ENCODE measurements at places on chromosomes 4 and X. TPM values are rescaled to one million over a fixed set of nuclear protein-coding genes. Genes with fewer than 3 reads are reported as not detected.

The CXCL1 gene
- not detected for total RNA-seq

The PASD1 gene
- total RNA-seq, result 65.8 TPM

The PNCK gene
- not detected for total RNA-seq

The GABRE gene
- 3.7 TPM for total RNA-seq

The ABLIM2 gene
- total RNA-seq, result not detected

The TMPRSS11D gene
- not detected for total RNA-seq

The TMEM35A gene
- total RNA-seq, result not detected

The TMPRSS11B gene
- not detected for total RNA-seq

The ATP2B3 gene
- 0.03 TPM for total RNA-seq

- no peak for DNase-seq
These were observed 136.5 kb upstream of the AADAT start for GRCh38 chr4:170226288-170226687.

- DNase-seq, result no peak
These were observed 42.4 kb downstream of the FNIP2 start for GRCh38 chr4:158811216-158811540.

GRCh38 chrX:132984058-132984650, 25.7 kb upstream of the HS6ST2 start:
- no peak for DNase-seq

DNA sequence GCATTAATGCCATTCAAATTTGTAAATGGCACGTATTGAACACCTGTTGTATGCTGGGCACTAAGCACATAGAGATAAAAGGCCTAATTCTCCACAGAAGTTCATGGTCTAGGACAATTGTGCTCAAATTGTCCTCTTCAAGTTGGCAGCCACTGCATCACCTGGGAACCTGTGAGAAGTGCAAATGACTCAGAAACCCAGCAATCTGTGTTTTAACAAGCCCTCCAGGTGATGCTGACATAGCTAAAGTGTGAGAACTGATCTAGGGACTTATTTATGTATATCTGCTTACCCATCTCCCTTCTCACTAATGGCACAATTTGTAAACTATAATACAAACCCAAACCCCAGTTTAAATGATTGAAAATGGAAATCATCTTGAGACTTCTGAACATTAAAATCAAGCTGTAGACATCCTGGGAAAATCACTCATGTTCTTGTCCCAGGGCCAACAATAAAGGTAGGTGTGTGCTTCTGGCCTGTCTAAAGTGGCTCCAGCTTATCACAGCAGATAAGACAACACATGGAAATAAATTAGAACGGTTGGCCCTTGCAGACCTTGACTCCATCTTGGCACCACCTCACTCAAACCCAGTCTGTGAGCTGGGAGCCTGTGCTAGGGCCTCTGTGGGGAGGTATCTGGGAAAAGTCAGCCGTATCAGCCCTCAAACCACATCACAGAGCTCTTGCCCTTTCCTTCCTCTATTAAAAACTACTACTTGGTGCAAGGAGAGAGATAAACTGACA, 46.8 kb downstream of the UCHL1 start:
- DNase-seq, result no peak

DNA sequence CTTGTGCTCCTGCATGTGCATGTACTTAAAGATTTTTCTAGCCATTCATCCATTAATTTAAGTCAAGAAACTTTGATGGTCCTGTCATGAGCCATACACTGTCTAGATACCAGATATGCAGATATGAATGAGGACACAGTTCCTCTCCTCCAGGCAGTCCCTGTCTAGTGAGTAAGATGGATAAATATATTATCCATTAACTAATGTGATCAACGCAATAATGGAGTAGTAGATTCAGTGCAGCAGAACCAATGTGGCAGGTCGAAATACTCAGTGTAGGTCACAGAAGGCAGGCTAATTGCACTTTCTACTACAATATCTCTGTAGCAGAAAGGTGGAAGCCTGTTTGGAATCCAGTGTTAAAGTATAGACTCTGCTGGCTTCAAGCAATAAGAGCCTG, 112.5 kb downstream of the PCDH7 start:
- no peak for DNase-seq

- no peak for DNase-seq
These were observed 120.4 kb upstream of the STS start for GRCh38 chrX:7027071-7027470.

- no peak for DNase-seq
These were observed 544.0 kb upstream of the AGA start for GRCh38 chr4:177986236-177986635.

DNA sequence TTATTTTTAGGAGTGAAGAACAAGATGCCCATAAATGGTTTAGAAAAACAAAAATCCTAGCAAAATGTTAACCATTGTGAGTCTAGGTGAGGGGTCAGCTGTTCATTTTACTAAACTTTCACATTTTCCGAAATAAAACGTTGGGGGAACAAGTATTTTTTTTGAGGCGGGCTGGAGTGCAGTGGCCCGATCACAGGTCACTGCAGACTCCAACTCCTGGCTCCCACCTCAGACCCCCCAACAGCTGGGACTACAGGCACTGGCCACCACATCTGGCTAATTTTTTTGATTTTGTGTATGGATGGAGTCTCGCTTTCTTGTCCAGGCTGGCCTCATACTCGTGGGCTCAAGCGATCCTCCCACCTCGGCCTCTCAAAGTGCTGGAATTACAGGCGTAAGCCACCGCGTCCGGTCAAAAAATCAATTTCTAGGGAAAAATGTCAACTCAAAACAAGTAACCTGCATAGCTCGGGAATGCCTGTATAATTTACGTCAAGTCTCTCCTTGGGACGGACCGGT, 742 bp upstream of the TAF1 start:
- DNase-seq, result no peak

DNA sequence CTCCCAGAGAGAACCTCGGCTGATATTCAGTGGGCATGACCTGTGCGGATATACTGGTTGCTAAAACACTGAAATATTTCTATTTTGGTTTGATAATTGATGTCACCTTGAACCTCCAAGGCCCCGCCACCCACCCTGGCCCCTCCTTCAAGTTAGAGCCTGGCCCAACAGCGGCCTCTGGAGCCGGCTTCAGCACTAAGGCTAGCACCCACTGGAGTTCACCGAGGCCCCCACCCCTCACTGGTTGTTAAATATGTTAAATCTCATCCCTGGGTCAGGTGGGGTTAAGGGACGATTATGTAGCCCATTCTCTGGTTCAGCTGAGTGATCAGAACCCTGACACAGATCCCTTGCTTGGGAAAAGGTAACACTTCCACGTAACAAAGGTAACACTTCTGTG, 24.3 kb downstream of the SEL1L3 start:
- no peak for DNase-seq

GRCh38 chrX:32137525-32137924, 1065.7 kb upstream of the FTHL17 start:
- no peak for DNase-seq

GRCh38 chrX:35276115-35276514, 333.5 kb downstream of the FAM47B start:
- DNase-seq, result no peak

DNA sequence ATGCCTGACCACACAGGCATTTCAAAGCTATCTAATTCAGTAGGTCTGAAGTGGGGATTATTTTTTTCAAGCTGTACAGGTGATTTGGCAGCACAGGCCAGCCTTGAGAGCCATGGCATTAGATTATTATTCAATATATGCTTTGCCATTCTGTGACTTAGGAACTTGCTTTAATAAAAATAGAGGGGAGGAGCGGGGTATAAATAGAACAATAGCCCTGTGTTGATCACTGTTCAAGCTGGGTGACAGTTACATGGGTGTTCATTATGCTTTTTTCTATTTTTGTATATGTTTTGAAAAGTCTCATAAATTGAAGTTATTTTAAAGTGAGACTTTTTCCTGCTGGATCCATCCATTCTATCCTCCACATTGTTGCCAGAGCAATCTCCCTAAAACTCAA, 20.3 kb downstream of the HUWE1 start:
- DNase-seq, result no peak

DNA sequence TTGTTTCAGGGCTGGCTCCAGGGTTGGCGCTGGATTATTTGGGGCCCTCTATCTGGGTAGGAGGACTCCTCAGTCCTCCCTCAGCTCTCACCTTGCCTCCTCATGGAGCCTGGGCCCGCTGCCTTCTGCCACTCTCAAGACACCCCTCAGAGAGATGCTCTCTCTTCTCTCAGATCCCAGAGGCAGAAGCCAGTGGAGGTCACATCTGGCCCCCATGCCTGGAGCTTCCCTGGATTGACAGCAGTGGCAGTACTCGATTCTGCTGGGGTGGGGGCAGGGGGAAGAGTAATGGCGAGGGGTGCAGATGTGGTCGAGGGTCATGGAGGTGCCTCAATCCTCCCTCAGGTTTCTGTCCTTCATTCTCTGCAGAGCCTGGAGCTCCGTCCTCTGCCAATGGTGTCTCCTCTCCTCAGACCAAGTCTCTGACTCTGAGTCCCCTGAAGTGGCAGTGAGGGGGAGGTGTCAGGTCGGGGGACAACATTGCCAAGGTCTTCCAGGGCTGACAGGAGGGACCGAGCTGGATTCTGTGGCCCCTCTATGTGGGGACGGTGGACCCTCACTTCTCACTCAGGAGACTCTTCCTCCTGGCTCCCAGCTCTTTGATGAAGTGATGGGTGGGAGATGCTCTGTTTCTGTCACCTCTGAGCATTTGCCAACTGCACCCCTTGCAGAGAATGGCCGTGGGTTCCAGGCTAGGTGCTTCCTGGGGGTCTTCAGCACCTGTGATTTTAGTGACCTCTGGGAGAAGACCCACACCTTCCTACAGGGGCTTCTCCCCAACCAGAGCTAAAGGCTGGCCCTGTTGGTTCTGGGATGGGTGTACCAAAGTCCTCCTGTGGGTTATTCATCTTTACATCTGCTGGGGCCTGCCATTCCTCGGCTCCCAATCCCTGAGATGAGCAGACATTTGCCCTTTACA, 10.9 kb upstream of the HSFX1 start:
- no peak for DNase-seq

DNA sequence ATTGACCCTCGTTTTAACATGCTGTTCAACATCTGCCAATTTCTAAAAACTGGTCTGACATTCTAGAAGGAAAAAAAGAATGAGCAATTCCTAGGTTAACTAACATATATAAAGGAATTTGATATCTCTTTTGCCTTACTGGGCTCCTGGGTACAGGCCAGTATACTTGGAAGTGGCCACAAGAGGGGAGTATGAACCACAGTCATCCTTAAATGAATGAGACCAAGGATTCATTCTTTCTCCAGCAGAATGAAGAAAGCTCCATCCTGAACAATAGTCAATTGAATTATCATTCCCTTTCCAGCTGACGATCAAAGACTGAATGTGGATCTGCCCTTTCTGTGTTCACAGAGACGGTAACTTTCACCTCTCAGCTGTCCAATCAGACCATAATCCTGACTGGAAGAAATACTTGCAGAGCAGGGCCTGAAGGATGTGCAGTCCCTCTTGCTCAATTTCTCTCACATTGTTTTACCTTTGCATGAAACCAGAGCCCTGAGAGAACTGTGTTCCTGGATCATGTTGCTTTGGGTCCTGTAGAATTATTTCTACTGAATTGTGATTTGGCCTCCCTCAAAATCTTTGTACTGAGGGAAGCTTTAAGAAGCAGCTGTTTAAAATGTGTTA, 14.8 kb upstream of the SPARCL1 start:
- peak; percentile 56 for DNase-seq

- no peak for DNase-seq
These were observed 125.7 kb upstream of the ACSL4 start for GRCh38 chrX:109858602-109859341.

DNA sequence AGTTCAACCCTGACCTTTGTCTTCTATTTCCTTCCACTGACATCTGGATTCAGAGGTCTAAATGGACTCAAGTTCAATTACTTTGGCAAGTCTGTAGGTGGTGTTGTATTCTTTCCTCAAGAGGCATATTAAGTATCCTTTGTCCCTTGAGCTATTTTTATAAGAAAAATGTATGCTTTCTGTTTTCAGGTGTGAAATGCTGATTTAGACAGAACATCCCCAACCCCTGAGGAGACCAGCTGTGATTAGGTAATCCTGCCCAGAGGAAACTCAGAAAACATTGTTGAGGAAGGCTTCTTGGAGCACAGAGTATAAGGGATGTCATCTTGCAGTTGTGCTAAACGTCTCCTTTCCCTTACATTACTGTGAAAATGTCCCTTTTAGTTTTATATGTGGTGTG, 46.6 kb upstream of the EGFL6 start:
- no peak for DNase-seq

DNA sequence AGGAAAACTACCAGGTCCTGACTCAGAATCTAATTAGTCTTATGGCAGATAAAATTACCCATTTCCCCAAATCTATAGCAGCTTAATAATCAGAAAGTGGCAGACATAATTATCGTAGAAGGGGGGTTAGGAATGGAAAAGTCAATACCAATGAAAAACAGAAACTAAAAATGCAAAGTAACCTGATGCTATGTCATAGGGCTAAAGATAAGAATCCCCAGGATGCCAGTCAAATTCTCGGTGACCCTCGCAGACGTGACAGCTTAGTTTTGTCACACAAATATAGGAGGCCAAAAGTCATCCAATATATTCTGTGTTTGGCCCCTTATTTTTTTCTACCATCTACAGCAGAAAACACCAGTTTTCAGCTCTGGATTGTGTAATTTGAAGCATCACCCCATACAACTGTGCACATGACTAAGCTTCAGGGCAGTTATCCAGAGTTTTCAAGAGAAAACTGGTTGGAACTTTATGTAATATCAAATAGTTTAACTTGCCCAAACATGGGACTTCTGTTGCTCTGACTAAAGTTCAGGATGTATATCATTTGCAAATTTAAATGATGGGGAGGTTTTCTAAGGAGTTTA, 30.9 kb downstream of the RASSF6 start:
- peak; percentile 35 for DNase-seq

- DNase-seq, result no peak
These were observed 173.8 kb downstream of the NSUN7 start for GRCh38 chr4:40923316-40924095.

DNA sequence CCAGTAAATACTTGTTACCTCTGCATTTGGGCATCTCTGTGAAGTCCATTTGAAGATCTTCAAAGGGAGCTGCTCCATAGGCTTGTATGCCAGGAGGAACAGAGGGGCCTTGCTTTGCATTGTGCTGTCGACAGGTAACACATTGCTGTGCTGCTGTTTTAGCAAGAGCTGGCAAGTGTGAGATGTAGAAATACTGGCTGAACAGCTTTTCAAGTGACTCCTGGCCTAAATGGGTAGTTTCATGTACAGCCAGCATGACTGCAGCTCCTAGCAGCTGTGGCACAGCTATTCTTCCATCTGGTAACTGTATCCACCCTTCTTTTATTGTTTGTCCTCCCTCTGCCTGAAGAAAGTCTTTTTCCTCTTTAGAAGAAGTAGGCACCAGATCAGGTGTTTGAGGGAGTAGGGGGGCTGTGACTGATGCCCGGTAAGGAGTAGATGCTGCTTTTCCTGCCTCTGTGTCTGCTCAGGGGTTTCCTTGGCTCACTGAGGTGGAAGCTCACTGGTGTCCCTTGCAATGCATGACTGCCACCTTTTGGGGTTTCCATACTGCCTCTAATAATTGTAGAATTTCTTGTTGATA, 965.3 kb downstream of the CCSER1 start:
- no peak for DNase-seq

DNA sequence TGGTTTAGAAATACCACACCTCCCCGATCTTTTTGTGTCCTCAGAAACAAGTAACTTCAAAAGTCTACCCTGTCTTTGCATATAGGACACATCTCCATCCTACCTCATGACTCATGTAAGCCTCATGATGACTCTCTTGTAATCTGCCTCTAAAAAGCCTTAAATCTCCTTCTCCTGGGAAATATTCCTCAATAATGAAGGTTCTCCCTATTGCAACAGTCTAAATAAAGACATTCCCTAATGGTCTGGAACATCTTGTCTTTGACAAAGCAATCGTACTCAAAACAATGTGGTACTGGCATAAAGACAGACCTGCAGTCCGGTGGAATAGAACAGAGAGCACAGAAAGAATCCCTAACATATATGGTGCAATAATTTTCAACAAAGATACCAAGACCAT, 257.7 kb downstream of the OPHN1 start:
- peak; percentile 45 for DNase-seq

GRCh38 chr4:74320559-74321118, 12.4 kb downstream of the EPGN start:
- peak; percentile 83 for DNase-seq

Measured in HT1080 (cell line).